Omental fat pad (tissue), 4 donors: ENCODE measurements at places on chromosomes 12 and 14. TPM values are rescaled to one million over a fixed set of nuclear protein-coding genes. Genes with fewer than 3 reads are reported as not detected.

The MORN3 gene
- total RNA-seq: not detected

The CISTR gene
- total RNA-seq: not detected

The PKP2 gene
- total RNA-seq: 3.9 TPM

The TEAD4 gene
- total RNA-seq: 16.5 TPM

The PROX2 gene
- total RNA-seq: not detected

The GYS2 gene
- total RNA-seq: 0.19 TPM

The NRXN3 gene
- total RNA-seq: 1.4 TPM

The SIRT4 gene
- 2.4 TPM for total RNA-seq

The TGM1 gene
- total RNA-seq: 2.0 TPM

The CLEC4D gene
- not detected for total RNA-seq

The HOMEZ gene
- 9.3 TPM for total RNA-seq

The KRT72 gene
- 0.31 TPM for total RNA-seq

The TPPP2 gene
- not detected for total RNA-seq

The LRIG3 gene
- 69.8 TPM for total RNA-seq

The SART3 gene
- 46.0 TPM for total RNA-seq

The B4GALNT3 gene
- total RNA-seq: not detected

The CLEC6A gene
- total RNA-seq: not detected

The ZNF891 gene
- total RNA-seq: 2.8 TPM

The PLEK2 gene
- total RNA-seq: not detected

The SLC6A12 gene
- 1.8 TPM for total RNA-seq

The CBX5 gene
- 38.8 TPM for total RNA-seq

The SPSB2 gene
- 6.5 TPM for total RNA-seq

The MTERF2 gene
- 9.9 TPM for total RNA-seq

The KLHL33 gene
- total RNA-seq: 0.31 TPM

The GLIPR1L2 gene
- total RNA-seq: 0.79 TPM

The APOF gene
- total RNA-seq: not detected

The TDP1 gene
- 10.2 TPM for total RNA-seq

The PTGDR gene
- total RNA-seq: 2.1 TPM

The IFI27 gene
- 1,264 TPM for total RNA-seq

The HOXC9 gene
- total RNA-seq: 0.28 TPM

The ADAM20 gene
- 1.4 TPM for total RNA-seq

The OR6C74 gene
- total RNA-seq: not detected

The SLCO1B1 gene
- not detected for total RNA-seq

The CCDC177 gene
- total RNA-seq: 0.09 TPM

The SMIM41 gene
- total RNA-seq: 1.1 TPM

The BEST3 gene
- total RNA-seq: not detected

The SRRM4 gene
- not detected for total RNA-seq

The CACNA2D4 gene
- 9.2 TPM for total RNA-seq

The KLRK1 gene
- total RNA-seq: 6.5 TPM

The SYNDIG1L gene
- 0.56 TPM for total RNA-seq

The SSPN gene
- total RNA-seq: 14.1 TPM

The HCAR1 gene
- total RNA-seq: 4.6 TPM

The BDKRB2 gene
- total RNA-seq: 28.0 TPM

The PLXNC1 gene
- 11.6 TPM for total RNA-seq

The ANGEL1 gene
- 11.8 TPM for total RNA-seq

The HRK gene
- not detected for total RNA-seq

The SLCO1C1 gene
- 0.48 TPM for total RNA-seq

The CLEC1A gene
- total RNA-seq: 7.0 TPM

The ENDOU gene
- total RNA-seq: 2.7 TPM

The CFAP251 gene
- 15.3 TPM for total RNA-seq

The CCDC197 gene
- not detected for total RNA-seq

The RPL10L gene
- not detected for total RNA-seq
